ENCODE measurements at places on chromosomes 6 and 20.

DNA sequence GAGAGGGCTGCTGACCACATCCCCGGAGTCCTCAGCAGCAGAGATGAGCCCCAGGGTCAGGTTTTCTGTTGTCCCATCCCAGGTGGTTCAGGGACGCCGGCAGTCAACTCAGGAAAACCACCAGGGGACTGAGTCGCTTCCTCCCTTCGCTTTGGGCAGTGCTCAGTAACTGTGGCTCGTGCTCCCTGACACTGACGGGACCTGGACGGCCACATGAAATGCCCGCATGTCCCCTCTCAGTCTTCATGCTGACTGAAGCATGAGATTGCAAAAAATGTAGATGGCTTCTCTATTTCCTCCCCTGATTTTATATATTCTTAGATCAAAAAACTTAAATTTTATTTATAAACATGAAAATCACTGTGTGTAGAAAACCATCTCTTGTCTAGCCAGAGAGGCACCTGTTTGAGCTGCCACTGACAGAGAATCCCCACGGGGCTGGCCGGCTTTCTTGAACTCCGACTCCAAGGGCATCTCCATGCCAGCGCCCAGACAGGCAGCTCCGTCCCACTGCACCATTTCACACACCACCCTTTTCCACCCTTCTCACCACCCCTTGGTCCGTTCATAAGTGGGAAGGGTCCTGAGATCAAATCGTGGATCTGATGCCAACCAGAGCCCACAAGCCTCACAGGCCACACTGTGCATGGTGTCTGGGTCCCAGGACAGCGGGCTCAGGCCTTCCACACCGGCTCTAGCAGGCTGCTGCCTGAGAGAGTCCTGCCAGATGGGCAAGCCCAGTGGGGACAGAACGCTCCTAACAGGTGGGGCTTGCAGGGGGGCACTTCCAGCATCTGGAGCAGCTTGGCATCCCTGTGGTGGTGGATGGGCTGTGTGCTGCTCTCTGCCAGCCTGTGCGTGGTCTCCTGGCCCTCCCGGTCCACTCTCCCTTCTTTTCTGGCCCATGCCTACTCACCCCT, 98.2 kb downstream of the SMOC2 start:
- no peak for DNase-seq

- no peak for DNase-seq
Measured at GRCh38 chr6:77373955-77374354, 89.3 kb downstream of the HTR1B start.

DNA sequence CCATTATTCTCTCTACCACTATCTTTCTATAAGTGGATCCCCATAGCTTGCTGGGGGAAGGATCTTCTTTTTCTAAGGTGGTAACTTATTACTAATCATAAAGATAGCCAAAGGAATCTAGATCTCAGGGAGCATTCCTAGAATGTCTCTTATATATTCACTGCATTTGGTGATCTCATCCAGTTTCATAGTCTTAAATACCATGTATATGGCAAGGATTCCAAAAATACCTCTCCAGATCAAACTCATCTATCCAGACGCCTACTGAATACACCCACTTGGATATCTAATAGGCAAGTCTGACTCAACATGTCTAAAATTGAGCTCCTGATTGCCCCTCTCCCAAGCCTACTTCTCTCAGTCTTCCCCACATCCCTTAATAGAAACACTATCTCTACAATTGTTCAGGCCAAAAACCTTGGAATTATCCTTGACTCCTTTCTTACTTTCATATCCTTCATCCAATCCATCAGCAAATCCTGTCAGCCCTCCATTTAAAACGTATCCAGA, 264.4 kb downstream of the HACE1 start:
- DNase-seq, result peak; percentile 42

GRCh38 chr6:90895299-90896074, 308.6 kb upstream of the MAP3K7 start:
- DNase-seq, result no peak

- DNase-seq, result no peak
Measured at GRCh38 chr6:13479971-13480434, 7.4 kb downstream of the GFOD1 start.
